ENCODE measurements at places on chromosomes 1 and 21.

DNA sequence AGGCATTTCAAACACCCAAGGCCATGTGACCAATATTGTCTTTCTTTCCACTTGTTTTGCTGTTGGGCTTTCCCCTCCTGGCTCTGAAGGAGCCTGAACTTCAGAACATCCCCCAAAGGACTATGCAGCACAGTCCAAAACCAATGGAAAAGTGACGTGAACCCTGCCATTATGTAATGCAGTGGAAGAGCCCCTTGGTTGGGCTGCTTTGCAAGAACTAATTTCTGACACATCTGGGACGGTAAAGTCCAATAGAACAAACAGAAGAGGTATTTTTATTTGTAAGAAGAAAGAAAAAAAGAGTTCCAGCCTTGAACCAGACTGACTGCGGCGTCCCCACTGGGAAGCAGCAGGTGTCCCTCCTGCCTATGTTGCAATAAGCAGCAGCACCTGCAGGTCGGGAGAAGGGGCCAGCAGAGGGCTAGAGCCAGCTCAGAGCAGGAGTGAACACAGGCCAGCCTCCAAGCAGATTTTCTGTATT, 116.7 kb downstream of the CDC7 start:
- DNase-seq = no peak

GRCh38 chr1:54950369-54951163, 29.9 kb upstream of the TMEM61 start:
- DNase-seq = peak; percentile 89

DNA sequence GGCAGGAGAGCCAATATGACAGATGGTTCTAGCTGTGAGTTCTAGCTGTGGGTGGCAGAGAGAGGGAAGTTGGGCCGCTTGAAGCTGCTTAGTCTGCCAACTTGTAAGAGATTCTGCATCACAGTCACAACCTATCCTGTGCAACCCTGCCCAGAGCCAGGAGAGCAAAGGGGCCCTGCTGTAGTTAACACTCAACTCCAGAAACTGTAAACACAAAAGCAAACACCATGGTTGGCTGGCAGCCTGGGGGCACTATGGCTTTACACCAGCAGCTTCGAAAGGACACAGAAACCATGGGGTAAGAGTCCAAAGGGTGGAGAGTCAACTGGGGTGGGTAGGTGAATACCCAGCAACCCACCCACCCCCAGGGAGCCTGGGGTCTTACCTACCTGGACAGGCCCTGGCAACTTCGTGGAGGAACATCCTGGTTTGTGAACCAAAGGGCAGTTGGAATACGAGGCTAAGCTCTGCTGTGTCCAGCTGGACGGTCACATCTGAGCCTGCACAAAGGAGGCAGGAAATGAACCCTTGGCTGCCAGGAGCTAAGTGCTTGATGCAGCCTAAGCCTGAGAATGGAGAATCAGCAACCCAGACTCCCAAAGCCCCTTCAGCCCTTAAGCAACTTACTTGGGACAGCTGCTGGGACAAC, 6.4 kb downstream of the INPP5B start:
- no peak for DNase-seq

- DNase-seq = peak; percentile 64
Measured at GRCh38 chr21:36976882-36977651, 10.6 kb upstream of the HLCS start.

- peak; percentile 87 for DNase-seq
Measured at GRCh38 chr1:161038523-161039153, at the start of gene TSTD1. Gene TSTD1, minus strand, starts transcription at chr1:161038964. Its CDS starts 75 bp downstream, at chr1:161038889.

DNA sequence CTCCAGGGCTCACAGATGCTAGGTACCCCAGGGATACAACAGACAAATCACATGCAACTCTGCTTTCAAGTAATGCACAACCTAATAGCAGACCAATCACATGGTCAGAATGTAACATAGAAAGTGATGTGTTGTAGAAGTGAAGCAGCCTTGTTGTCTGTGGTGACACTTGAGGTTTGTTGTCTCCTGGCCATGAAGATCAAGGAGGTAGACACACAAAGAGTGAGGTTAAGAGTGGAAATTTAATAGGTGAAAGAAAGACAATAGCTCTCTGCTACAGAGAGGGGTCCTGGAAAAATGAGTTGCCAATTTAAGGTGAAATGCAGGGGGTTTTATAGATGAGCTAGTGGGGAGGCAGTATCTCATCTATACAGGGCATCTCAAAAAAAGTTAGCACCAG, 2.5 kb upstream of the TMEM9 start:
- no peak for DNase-seq

GRCh38 chr1:208031316-208031931, 120.5 kb upstream of the CD34 start:
- DNase-seq = no peak

DNA sequence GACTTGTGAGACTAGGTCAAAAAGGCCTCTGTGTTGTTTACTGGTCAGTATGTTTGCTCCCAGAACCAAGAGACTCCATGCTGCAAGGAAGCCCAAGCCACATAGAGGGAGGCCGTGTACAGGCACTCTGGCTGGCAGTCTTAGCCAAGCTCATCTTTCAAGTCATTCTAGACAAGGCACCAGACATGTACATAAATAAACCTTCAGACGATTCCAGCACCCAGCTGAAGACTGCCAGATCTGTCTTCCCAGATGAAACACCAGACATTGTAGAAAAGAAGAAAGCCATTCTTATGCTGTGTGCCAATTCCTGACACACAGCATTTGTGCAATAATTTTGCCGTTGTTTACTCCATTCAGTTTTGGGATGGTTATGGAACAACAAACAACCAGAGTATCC, 595.5 kb downstream of the KIF26B start:
- no peak for DNase-seq

- peak; percentile 5 for DNase-seq
Measured at GRCh38 chr1:54173681-54174080, 20.9 kb upstream of the CDCP2 start.

DNA sequence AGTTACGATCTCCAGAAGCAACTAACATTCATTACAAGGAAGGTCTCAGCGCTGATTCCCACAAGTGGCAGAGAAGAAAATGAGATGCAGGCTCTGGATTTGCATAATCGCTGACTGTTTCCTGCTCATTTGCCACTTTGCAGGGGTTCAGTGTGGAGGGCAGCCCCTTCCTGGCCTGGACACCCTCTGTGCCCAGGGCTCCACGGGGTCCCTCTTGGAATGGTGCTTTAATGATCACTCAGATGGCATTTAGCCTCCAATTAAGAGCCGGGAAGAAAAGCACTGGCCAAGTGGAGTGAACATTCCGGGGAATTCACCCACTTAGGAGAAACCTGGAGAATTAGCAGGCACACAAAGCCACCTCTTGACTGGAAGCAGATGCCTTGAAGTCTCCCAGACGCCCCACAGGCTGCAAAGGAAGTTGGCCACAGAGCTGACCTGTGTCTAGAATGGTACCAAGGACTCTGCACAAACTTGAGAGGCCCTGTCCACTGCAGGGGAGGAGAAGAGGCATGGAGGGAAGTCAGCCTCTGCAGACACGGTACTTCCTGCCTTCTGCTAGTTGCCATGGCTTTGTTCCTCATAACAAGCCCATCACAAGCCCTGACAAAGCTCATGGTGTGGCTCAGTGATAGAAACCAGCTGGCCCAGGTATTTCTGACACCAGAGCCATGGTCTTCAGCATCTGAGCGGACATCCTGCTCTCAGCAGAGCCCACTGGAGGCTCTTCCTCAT, 157.2 kb downstream of the KAZN start:
- DNase-seq = no peak

- DNase-seq = no peak
Measured at GRCh38 chr1:8323706-8324105, 5.8 kb downstream of the SLC45A1 start.

DNA sequence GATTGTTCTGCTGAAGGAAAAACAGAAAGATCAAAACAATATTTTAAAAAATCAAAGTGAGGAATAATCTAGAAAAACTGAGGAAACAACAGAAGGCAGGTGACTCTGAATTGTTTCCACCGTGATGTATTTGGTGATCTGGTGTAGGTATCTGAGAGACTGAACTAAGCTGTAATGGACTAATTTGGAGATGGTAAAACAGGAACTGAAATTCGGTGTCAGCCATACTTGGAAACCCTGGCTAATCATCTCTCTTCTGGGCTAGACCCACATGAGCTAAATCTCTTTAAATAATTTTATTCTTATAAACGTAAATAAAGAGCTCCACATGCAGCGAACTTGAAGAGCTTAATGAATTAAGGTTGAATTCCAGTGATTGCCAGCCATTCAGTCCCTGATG, 1226.1 kb downstream of the NCAM2 start:
- DNase-seq = no peak

- DNase-seq = no peak
Measured at GRCh38 chr1:203250911-203251310, 21.4 kb upstream of the CHIT1 start.

- DNase-seq = no peak
Measured at GRCh38 chr1:167747988-167748387, 26.2 kb downstream of the MPZL1 start.

DNA sequence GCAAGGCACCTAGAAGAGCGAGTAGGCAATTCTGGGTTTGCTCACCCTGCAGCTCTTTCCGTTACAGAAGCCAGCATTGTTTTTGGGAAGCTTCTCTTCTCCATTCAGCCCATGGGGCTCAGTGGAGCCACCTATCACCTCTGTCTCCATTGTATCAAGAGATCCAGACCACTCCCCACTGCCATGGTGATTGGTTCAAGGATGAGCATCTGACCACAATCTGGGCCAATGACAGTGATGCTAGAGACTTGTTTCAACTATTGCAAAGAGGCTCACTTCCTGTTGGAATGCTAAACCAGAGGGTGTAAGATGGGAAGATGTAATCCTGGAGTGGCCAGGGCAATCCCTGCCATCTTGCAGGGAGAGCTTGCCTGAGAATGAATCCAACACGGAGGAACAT, 6.6 kb downstream of the SPATA21 start:
- no peak for DNase-seq

DNA sequence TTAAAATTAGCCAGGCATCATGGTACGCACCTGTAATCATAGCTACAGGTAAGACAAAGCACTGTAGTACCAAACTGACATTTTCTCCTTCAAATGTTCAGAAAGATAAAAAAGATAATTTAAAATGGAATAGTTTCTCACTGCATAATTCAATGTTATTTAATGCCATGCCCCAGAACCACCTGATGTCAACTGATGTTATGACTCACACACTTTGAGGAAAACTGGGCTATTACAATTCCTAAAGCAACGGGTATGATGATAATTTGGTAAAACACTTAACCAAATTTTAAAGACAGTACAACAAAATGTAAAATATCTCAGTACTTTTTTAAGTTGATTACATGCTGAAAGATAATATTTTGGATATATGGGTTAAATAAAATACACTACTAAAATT, 22.9 kb upstream of the PLEKHO1 start:
- no peak for DNase-seq

GRCh38 chr1:182217071-182217470, 155.6 kb upstream of the ZNF648 start:
- DNase-seq = no peak

DNA sequence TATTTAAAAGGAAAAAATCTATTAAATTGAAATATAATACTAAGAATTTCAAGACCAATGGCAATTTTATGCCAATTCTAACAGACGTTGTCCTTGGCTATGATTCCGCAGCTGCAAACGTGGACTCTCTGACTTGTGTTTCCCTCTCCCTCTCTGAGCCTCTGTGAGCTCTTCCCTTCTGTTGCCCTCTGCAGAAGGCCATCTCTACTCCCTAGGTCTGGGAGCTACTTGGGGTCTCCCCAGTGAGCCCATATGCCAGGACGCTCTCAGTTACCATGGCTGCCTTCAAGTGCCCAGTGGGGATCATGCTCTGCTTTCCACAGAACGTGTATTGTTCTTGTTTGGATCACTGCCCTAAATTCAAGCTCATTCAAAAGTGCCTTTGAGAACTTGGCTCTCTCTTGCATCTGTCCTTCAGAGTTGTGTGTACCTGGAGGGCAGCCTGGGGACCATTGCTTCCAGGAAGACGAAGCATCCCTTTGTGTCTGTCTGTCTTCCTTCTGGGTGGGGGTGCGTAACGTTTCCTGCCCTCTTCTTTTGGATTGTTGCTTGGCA, 97.5 kb upstream of the TSPAN2 start:
- peak; percentile 12 for DNase-seq

DNA sequence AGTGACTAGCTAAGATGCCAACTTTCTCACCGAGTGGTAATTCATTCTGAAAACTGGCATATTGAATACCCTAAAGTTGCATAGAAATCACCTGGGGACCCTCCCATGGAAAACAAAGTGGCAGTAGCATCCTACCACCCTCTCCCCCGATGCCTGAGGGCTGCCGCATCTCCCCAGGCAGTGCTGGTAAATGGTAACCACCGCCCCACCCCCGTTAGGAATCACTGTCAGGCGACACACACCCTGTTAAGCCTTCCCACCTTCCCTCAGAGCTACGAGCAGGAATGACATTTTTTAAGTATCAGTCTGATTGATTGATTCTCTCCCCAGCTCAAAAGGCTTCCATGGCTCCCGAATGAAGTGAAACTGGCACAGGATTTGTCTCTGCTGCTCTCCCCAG, 28.3 kb downstream of the TMPRSS2 start:
- DNase-seq = no peak

DNA sequence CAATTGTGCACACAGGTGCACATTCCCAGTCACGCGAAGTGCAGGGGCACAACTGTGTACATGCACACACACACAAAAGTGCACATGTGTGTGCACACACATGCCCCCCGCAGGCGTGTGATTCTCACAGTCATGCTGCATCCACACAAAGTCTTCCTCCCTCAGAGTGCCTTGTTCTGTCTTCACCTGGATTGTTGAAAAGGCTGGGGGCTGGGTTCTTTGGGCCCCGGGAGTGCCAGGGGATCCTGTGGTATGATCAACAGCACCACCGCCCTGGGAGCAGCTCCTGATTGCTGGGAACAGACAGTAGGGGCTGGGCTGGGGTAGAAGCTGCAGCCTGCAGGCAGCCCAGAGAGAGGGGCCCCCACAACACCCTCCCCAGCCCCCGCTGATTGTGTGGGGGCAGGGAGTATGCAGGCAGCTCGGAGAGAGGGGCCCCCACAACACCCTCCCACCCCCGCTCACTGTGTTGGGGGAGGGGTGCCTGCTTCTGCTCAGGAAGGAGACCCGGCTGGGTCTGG, 3.4 kb downstream of the COL18A1 start:
- DNase-seq = no peak

GRCh38 chr1:153519242-153519641, 16.5 kb downstream of the S100A6 start:
- no peak for DNase-seq

- DNase-seq = peak; percentile 31
Measured at GRCh38 chr1:247576514-247576913, 11.6 kb upstream of the OR2G2 start.

DNA sequence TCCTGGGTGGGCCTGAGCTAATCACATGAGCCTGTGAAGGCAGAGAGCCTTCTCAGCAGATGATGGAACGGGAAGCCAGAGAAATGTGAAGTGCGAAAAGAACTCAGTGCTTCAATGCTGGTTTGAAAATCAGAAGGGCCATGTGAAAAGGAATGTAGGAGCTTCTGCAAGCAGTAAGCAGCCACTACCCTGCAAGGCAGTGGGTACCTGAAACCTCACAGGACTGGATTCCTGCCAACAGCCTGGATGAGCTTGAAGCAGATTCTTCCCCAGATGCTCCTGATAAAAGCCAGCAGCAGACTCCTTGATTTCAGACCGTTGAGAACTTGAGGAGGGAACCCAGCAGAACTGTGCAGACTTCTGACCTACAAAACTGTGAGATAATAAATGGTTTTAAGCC, 158.6 kb downstream of the SYT2 start:
- DNase-seq = no peak
